Spinal cord (tissue), 10 donors: ENCODE measurements at places on chromosomes 3 and 15.

- H3K27me3 ChIP-seq: no peaks in the 10 kb centered on the region
- no peaks in the 10 kb centered on the region for H3K4me1 ChIP-seq
Measured at GRCh38 chr3:119601154-119601553, 3.5 kb downstream of the PLA1A start.

DNA sequence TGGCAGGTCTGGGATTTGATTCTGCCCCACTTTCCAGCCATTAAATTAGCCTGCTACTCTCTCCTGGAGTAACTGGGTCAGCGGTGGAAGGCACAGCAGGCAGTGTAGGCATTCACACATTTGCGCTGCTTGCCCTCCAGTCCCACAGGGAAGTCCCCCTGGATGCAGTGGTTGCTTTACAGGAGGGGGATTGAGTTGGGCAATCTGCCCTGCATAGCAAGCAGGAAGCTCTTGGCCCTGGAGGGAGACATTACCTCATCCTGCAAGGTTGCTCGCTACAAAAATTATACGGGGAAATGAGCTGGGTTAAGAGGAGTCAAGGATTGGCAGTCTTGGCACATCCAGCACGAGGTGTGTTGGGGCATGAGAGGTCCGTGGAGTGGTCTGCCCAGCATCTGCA lies 14.8 kb downstream of the MCM2 start:
- DNase-seq: peak; percentile 63
- no peaks in the 10 kb centered on the region for H3K27me3 ChIP-seq
- no peak overlapping the region for H3K27ac ChIP-seq
- no peak overlapping the region for H3K4me3 ChIP-seq

GRCh38 chr3:25826510-25826909 lies 36.6 kb downstream of the OXSM start:
- H3K4me3 ChIP-seq: no peak overlapping the region
- H3K4me1 ChIP-seq: no peaks in the 10 kb centered on the region
- no peak for DNase-seq
- H3K36me3 ChIP-seq: no peaks in the 10 kb centered on the region

- no peak overlapping the region for H3K4me3 ChIP-seq
- no peak for DNase-seq
- H3K36me3 ChIP-seq: no peaks in the 10 kb centered on the region
- H3K27ac ChIP-seq: no peak overlapping the region
- no peaks in the 10 kb centered on the region for H3K27me3 ChIP-seq
Measured at GRCh38 chr15:60814062-60814461, 335.1 kb upstream of the ICE2 start.

DNA sequence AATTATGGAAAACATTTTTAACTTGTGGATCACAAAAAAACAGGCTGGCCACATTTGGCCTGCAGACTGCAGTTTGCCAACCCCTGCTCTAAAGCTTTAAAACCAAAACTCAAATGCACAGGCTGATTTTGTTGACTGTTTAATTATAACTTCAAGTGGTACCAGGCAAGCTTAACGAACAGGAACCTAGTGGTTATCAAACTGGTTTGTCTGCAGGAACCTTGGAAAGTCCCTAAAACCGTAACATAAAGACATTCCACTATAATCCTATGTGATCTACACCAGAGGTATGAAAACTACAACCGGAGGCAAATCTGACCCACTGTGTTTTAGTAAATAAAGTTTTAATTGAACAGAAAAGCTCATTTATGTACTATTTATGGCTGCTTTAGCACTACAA lies 52.4 kb downstream of the TBL1XR1 start:
- H3K4me1 ChIP-seq: no peaks in the 10 kb centered on the region
- H3K4me3 ChIP-seq: no peak overlapping the region
- H3K36me3 ChIP-seq: no peaks in the 10 kb centered on the region
- no peaks in the 10 kb centered on the region for H3K27me3 ChIP-seq
